ENCODE measurements at places on chromosomes 16 and 17.
A peak's percentile ranks its signal among the peaks of the same experiment; 100 is the strongest.

DNA sequence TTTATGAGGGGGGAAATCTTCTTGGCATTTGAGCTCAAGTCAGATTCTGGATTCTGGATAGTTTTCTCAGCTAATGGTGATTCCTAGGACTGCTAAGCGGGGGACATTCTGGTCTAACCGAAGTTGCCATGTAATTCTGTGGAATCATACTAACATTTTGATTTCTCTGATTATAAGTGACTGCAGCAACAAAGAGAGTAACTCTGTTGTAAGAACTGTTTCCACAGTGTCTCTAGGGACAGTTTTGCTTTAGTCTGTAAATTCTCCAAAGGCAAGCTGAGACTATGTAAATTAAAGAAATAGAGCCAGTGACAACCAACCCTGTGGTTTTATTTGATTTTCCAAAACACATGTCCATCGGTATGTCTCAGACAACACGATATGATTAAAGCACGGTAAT is 286.2 kb downstream of the IRX3 start:
- DNase-seq = no peak

GRCh38 chr16:58727796-58728568 is 6.1 kb downstream of the GOT2 start:
- no peak for DNase-seq

DNA sequence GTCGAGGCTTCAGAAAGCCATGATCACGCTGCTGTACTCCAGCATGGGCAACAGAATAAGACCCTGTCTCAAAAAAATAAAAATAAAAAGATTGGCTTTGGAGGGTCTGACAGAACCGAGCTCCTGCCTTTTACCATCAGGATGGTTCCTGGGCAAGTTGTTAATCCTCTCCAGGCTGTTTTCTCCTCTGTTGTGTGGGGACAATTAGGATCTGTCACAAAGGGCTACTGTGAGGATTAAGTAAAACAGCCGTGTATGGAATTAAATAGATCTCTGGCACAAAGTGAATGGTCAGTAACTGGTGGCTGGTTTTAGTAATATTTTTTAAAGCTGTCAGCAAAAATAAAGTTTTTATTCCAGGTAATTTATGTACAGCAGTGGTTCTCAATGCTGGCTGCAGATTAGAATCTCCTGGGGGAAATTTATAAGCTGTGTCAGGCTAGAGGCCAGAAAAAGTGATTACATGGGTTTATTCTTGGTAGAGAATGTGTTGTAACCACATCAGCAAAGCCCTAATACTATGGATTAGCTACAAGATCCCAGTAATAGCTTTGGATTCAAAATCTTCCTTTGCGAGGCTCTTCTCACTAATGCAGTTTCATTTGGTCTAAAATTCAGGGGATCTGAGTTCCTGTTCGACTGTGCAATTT is 47.2 kb downstream of the GPRC5B start:
- DNase-seq = peak; percentile 14

GRCh38 chr17:36657390-36657762 is 56.0 kb downstream of the MRM1 start:
- DNase-seq = no peak

GRCh38 chr16:73949574-73950320 is 346.9 kb upstream of the PSMD7 start:
- DNase-seq = no peak

DNA sequence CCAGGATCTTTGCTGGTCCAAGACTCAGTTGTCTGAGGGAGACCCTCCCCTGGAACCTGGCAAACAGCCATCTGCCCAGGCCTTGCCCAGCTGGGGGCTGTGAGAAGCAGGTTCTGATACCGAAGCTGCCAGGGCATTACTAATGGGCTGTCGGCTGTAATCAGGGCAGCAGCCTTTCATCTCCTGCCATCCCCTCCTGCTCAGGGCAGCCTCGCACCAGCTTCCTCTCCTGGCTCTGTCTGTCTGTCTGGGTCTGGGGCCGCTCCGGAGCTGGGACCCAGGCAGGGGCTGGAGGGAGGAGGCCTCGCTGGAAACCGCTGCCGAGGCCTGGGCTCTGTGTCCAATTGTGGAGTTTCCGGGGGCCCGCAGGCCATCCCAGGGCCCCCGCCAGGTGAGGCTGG is 21.6 kb upstream of the BRD7 start:
- DNase-seq = no peak

GRCh38 chr16:63239065-63239570 is 1202.9 kb upstream of the CDH8 start:
- DNase-seq = no peak

DNA sequence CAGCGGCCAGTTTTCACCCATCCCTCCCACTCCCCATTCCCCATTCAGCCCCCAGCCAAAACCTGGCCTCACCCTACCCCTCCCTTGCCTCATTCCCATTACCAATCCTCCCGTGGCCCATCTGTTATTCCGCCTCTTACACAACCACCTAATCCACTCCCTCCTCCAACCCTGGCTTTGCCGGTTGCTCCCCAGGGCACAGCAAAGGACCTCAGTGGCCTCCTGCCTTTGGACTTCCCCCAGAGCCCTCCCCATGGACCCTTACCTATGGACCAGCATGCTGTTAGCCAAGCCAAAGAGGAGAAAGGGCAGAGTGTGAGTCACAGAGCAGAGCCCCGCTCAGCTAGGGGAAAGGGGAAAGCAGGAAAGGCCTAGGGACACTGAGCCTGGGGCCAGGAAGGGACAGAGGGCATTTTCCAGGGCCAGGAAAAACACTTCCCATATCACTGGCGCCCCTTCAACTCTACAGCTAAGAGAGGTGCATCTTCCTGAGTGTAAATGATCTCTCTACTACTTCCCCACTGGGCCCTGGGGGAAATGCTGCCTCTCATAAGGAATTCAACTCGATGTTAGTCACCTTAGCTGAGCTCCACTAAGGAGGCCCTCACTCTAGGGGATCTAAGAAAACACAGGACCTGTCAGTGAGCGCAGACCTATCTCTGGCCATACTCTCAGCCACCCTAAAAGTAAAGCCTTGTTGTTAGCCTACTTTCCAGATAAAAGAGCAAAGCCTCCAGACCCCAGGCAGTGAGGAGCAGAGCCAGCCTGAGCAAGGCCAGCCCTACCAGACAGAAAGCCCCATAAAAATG is 10.6 kb downstream of the PEMT start:
- no peak for DNase-seq

GRCh38 chr17:28467456-28468025 is 5.9 kb upstream of the SLC13A2 start:
- no peak for DNase-seq

- DNase-seq = no peak
Measured at GRCh38 chr17:82195675-82196672, 16.7 kb downstream of the CCDC57 start.

DNA sequence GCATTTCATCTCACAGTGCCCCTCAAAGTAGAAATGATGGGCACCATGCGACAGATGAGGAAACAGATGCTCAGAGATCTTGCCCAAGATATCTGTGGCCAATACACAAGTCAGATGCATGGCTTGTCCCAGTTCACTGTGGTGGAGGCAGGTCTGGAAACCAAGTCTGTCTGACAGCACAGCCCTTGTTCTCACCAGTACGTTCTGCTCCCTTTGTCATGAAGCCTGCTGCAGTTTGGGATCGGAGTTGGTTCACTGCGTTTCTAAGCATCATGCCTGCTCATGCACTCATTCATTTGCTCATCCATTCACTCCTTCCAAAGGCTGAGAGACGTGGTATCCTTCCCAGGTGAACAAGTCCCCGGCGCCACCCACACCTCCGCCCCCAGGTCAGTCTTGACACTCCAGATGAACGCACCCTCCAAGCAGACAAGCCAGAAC is 27.2 kb upstream of the MEAK7 start:
- no peak for DNase-seq

DNA sequence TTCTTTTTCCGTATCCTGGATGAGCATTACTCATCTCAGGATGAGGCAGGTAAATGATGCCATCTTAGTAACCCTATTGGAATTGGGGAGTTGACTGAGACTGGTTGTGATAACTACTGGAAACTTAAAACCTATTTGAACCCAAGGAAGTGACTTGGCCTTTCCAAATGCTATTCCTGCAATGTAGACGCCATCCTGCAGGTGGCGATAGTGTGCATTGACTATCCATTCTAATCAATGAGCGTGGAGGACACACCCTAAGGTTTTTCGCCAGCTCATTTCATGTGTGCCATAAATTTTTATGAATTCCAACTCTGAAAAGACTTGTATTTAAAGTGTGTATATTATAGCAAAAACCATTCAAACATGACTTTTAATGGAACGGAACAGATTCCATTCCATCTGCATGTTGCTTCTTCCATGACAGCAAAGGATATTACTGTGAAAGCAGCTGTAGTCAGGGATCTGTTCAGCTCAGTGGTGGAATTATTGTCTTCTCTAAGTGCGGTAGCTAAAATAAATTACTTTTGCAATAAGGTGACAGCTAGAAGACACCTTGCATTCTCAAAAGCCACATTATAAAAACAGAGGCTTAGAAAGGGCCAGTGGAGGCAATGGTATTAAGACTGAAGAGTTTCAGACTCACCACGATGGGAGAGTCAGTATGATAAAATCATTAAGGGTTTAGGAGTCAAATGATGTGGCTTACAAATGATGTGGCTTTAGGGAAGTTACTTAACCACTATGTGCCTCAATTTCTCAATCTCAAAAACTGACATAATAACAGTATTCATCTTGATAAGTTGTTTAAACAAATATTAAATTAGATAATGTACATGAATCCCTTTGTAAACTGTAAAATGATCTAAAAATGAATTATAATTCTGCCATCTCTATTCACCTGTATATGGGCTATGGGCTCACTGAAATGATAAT is 55.5 kb downstream of the SYT17 start:
- DNase-seq = no peak

DNA sequence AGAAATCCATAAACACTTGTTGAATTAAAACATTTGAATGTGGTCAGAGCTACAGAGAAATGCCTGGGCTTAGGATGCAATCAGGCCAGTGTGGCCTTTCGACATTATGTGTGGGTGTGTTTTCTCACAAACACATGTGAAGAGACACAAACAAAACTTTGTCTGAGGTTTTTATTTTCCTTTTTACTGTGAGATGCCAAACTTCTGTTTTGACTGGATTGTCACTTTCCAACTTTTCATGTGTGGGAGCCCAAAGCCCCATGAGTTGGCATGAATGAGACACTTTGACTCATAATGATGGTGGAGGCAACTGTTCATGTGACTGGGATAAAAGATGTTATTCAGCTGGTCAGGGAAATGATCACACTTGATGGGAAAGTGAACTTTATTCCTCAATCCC is 71.9 kb upstream of the GAS7 start:
- no peak for DNase-seq

- DNase-seq = no peak
Measured at GRCh38 chr16:50178491-50178941, 25.4 kb downstream of the TENT4B start.

DNA sequence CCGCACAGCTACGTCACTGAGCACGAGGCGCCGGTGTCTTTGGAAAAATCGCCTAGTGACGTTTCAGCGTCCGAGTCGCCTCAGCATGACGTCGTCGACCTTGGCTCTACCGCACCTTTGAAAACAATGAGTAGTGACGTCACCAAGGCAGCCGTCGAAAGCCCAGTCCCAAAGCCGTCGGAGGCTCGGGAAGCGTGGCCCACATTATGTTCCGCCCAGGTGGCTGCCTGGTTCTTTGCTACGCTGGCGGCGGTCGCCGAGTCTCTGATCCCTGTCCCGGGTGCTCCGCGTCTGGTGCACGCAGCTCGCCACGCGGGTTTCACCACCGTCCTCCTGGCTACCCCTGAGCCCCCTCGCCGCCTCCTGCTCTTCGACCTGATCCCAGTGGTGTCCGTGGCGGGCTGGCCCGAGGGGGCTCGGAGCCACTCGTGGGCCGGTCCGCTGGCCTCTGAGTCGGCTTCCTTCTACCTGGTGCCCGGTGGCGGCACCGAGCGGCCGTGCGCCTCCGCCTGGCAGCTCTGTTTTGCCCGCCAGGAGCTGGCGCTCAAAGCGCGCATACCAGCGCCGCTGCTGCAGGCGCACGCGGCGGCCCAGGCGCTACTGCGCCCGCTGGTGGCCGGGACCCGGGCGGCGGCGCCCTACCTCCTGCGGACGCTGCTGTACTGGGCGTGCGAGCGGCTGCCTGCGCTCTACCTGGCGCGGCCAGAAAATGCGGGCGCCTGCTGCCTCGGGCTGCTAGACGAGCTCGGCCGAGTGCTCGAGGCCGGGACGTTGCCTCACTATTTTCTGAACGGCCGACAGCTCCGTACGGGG is 1.5 kb downstream of the TMEM102 start:
- DNase-seq = peak; percentile 67

- DNase-seq = no peak
Measured at GRCh38 chr16:15988268-15989013, 39.0 kb downstream of the ABCC1 start.

GRCh38 chr16:12186774-12187335 is 210.3 kb downstream of the SNX29 start:
- no peak for DNase-seq

- no peak for DNase-seq
Measured at GRCh38 chr16:64687786-64688185, 434.1 kb downstream of the CDH11 start.

GRCh38 chr17:3719265-3719664 is 4.4 kb upstream of the HASPIN start:
- no peak for DNase-seq

GRCh38 chr17:49247944-49248343 is 17.4 kb upstream of the PHOSPHO1 start:
- DNase-seq = no peak

DNA sequence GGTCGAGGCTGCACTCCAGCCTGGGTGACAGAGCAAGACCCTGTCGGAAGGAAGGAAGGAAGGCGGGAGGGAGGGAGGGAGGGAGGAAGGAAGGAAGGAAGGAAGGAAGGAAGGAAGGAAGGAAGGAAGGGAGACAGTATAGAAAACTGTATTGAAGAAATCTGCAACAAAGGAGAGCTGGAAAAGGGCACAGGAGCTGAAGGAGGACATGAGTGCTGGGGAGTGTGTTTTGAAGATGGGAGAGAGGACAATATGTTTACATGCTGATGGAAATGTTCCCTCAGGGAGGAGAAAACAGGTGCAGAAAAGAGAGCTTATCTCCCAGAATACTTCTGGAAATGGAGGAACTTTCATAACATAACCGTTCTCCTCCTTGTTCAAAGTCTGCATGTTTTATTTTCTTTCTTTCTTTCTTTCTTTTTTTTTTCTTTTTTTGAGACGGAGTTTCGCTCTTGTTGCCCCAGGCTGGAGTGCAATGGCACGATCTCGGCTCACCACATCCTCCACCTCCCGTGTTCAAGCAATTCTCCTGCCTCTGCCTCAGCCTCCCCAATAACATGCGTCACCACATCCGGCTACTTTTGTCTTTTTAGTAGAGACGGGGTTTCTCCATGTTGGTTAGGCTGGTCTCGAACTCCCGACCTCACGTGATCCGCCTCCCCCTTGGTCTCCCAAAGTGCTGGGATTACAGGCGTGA is 2.7 kb upstream of the HAP1 start:
- DNase-seq = no peak

DNA sequence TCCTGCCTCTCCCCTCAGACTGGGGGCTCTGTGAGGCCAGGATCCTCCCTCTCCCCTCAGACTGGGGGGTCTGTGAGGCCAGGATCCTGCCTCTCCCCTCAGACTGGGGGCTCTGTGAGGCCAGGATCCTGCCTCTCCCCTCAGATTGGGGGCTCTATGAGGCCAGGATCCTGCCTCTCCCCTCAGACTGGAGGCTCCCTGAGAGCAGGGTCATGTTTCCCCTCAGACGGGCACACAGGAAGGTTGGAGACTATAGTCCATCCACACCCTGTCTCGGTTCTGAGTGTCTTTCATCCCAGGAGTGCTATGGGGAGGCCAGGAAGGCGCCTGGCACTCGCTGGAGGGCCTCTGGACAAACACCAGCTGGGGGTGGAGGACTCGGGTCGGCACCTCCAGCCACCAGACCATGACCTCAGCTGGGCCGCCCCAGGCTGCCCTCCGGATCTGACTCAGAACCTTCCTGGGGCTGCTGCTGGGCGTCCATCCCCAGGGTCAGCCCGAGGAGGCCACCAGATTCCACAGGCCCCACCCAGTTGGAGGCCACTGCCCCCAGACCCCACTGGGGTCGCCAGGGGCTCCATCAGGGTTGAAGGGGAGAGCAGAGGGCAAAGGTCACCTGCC is 21.9 kb upstream of the DLX4 start:
- DNase-seq = no peak

Data from C1 segment of cervical spinal cord (tissue), 14 donors.